HuH-7.5 (cell line): ENCODE measurements at places on chromosomes 6 and 20.

DNA sequence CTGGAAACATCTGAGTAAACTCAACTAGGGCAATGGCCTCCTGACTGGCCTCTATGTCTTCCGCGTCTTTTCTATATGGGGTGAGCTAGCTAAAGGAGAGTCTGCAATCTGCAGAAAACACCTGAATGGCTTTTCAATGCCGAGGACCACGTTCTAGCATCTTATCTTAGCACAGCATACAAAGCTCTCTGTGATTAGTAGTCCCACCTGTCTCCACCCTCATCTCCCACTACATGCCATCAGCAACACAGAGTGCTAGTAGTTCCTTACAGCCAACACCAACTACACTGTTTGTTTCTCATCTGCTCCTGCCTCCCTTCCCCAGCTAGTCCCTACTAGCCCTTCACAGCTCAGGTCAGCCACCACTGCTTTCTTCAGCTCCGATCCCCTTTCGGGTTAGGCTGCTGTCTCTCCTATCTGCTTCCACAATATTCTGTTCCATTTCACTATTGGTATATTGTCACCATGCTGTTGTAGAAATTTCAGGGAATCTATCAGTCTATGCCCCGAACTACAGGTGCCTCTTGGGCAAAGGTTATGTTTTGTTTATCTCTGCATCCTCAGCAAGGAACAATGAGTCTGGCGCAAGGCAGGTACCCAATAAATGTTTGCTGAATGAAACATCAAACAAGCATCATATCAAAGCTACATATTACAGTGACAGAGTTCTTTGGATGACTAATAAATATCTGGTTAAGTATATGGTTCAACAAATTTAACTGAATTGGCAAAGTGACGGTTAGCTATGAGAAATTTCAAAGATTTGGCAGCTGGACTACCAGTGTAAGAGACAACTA is 12.2 kb downstream of the LYRM4 start:
- no peak for DNase-seq

- no peak for DNase-seq
Observed at GRCh38 chr20:23877524-23877923, 2.0 kb downstream of the CST5 start.

GRCh38 chr6:51655517-51655916 is 431.9 kb downstream of the PKHD1 start:
- no peak for DNase-seq

DNA sequence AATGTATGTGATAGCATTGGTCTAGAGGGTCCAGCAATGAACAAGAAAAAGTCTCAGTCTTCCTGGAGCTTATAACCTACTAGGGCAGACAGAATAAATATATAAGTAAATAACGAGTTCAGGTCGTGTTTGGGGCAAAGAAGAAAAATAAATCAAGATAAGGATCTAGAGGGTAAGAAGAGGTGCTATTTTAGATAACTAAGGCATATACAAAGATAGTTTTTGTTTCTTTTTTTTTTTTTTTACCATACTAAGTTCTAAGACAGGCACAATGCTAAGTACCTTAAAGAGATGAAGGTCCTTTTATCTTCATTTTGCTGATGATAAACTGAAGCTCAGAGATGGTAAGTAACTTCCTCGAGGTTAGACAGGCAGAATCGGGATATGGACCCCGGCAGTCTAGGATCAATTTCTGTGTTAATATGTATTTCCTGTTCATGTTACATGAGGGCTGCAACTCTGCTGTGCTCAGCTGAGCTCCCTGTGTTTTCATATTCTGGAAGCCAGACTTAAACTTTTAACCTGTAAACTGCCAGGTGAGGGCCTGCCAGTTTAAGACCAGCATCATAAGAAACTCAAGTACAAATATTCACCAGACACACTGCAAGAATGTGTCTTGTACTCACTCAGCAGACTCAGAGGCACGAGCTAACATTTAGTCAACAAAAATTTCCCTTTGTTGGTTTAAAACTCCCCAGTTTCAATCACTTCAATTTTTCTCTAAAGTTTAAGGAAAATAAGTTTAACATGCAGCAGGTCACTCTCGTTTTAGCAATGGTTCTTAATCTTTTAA is 23.3 kb downstream of the SESN1 start:
- DNase-seq: no peak

- DNase-seq: no peak
Observed at GRCh38 chr6:156866220-156867015, 89.2 kb downstream of the ARID1B start.

DNA sequence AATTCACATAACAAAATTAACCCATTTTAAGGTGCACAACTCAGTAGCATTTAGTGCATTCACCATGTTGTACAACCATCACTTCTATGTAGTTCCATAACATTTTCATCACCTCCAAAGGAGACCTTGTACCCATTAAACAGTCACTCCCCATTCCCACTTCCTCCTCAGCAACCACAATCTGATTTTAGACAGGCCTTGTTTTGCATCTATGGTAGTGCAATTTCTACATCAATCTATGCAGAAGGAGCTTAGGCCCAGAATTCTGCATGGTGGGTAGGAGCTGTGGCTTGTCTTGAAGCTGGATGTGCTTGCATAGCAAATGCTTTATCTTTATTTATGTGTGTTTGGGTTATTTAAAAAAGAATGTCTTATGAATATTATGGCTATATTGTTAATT is 13.5 kb upstream of the HLA-DQA1 start:
- no peak for DNase-seq

DNA sequence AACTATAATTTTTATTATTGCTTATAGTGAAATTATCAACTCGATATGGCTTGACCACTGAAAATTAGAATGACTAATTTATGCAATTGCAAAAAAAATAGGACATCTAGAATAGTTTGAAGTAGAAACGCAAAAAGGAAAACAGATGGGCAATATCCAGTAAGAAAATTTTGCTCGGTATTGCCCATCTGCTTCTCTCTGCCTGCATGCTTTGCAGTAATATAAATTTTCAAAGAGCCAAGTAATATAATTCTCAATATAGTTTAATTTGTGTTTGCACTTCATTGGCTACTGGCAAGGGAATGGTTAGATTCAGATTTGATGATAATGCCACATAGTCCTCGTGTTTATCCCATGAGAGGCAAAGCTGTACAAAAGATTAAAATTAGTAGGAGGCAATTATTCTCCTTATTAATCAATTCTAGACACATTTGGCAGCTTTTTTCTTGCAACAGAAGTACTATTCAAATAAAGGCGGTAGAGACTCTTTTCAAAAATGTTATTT is 27.3 kb upstream of the LAMA2 start:
- DNase-seq: no peak

DNA sequence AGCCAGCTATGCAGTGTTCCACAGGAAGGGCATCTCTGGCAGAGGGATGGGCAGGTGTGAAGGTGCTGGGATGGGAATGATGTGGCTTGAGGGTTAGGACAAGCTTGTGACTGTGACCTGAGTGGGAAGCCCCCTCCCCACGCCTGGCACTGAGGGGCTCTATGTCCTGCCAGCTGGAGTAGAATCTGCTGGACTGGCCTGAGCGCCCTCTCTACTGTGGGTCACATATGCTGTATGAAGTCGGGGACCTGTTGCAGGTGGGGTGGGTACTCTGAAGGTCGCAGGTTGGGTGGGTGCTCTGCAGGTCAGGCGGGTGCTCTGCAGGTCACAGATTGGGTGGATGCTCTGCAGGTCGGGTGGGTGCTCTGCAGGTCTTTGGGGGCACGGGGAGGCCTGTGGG is 20.3 kb downstream of the KCNG1 start:
- no peak for DNase-seq

DNA sequence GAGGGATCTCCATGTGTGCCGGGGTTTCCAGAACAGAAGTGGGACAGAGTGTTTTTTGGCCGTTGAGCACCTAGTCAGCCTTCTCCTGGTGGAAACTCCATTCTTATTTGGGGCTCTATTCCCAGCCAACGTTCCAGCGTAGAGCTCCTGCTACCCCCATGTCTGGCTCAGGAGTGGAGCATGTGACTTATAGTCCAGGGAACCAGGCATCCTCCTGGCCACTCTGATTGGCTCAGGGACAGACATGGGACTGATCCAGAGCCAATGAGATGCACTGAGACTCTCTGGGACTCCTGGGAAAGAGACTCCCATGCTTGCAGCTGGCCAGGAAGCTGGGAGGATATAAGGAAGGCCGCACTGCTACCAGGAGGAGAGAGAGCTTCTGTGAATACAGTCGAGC is 87.1 kb downstream of the SULF2 start:
- no peak for DNase-seq

GRCh38 chr6:112005013-112005371 is 48.9 kb upstream of the CCN6 start:
- DNase-seq: no peak

- DNase-seq: no peak
Observed at GRCh38 chr20:12014276-12014675, 96.6 kb downstream of the BTBD3 start.

DNA sequence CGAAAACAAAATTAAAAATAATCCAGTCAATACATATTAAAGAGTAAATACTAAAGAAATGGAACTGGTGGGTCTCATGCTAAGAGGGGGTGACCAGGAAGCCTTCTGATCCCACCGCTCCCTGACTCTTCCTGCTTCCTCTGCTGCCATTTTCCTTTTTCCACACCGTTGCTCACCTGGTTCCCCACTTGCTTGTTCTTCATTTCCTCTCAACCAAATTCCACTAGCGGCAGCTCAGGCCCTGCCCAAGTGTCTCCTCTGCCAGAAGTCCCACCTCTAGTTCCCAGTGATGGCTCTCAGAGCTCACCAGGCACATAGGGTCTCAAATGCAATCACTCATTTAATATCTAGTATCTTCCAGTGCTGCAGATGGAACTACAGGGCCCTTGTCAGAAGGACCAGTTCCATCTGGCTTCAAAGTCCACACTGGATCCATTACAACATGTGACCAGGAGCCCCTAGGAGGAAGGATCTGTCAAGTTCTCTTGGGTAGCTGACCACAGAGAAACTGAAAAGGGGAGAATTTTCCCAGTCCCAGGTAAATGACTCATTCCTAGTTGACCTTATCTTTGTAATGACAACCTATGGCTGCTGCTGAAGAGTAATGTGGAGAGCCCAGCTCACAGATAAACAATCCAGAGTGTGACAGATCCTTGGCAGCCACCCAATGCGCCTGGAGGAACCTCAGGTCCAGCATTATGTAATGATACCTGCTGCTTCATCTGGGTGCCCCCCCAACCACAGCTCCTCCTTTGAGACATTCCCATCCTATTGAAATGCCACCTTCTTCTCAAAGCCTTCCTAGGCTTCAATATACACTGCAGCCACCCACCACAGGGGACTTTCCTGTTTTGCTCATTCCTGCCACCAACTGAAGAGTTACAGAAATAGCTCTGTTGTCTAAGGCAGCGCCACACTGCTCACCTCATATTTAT is 38.2 kb downstream of the ELMO2 start:
- DNase-seq: no peak

DNA sequence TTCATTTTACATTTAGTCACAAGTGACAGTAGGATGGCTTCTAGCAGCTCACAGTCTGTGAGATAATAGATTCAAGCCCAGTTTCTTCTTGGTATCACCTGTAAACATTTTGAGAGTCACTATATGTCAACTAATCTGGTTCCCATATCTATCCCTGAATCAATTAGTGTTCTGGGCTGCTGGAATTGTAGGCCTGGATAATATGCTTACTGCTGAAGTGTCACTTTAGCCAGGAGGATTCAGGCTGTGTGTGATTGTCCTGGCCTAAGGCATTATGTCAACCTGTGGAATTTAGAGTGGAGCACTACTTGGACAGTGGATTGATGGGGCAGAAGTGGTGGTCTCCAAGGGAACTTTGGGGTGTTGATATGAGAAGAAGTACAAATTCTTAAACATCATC is 1071.8 kb upstream of the CITED2 start:
- DNase-seq: no peak

- DNase-seq: no peak
Observed at GRCh38 chr6:122673343-122673961, 63.2 kb downstream of the PKIB start.

DNA sequence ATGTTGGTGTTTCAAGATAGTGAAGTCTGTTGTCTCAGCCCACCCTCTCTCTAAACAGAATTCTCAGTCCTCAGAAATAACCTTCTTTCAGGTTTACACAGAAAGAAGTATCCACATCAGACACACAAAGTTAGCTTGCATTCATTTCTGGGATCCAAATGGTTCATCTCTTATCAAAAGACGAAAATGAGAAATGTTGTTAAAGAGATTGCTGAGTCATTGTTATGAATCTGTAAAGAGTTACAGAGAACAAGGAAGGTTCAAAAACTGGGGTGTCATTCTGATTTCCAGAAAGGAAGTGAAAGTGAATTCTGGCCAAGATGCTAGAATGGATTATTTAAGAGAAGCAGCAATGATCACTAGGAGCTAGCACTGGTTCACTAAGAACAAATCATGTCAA is 90.5 kb upstream of the ATXN1 start:
- no peak for DNase-seq

- DNase-seq: no peak
Observed at GRCh38 chr6:130390890-130391289, 25.1 kb downstream of the TMEM200A start.

DNA sequence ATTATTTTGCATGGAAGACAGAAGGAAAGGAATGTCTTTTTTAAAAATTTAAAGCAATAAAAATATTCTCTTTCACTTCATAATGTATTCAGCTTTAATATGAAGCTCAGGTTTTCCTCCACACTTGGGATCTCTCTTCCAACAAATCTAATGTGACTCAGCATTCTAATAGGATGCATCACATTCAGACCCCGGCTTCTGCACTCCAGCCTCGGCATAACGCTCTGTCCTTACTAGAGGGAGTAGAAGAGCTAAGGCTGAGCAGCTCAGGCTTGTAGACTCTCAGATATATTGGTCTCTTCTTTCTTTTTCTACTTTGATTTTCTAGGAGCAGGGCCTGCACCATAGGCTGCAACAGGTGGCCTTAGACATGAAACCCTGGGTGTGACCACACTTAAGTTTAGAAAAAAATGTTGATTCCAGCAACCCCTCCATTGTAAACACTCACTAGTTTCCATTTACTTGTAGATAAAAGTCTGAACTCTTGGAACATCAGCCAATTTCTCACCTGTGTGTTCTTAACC is 161.7 kb downstream of the PAK5 start:
- no peak for DNase-seq

GRCh38 chr6:157764178-157765068 is 58.6 kb upstream of the SNX9 start:
- no peak for DNase-seq

DNA sequence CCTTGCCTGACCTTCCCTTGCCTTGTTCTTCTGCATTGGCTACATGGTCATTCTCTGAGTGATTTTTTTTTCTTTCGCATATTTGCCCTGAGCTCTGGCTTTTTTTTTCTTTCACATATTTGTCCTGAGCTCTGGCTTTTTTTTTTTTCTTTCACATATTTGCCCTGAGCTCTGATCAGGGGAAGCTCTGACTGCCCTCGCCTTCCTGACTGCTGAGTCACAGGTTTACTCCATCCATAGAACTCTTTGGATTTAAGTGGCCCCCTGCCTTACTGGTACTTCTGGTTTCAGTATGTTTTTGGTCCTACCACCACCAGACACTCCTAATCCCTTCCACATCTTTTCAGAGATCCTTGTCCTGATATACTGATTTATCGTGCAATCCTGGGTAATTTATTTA is 201.1 kb downstream of the OGFRL1 start:
- no peak for DNase-seq

GRCh38 chr6:74268815-74269599 is 573.0 kb downstream of the CD109 start:
- no peak for DNase-seq

- no peak for DNase-seq
Observed at GRCh38 chr6:71889366-71889765, 3.0 kb downstream of the RIMS1 start.

- DNase-seq: no peak
Observed at GRCh38 chr6:47254906-47255305, 54.8 kb downstream of the TNFRSF21 start.

- no peak for DNase-seq
Observed at GRCh38 chr6:121480099-121480713, 44.8 kb downstream of the GJA1 start.
